ENCODE measurements at places on chromosomes 16 and 17.

DNA sequence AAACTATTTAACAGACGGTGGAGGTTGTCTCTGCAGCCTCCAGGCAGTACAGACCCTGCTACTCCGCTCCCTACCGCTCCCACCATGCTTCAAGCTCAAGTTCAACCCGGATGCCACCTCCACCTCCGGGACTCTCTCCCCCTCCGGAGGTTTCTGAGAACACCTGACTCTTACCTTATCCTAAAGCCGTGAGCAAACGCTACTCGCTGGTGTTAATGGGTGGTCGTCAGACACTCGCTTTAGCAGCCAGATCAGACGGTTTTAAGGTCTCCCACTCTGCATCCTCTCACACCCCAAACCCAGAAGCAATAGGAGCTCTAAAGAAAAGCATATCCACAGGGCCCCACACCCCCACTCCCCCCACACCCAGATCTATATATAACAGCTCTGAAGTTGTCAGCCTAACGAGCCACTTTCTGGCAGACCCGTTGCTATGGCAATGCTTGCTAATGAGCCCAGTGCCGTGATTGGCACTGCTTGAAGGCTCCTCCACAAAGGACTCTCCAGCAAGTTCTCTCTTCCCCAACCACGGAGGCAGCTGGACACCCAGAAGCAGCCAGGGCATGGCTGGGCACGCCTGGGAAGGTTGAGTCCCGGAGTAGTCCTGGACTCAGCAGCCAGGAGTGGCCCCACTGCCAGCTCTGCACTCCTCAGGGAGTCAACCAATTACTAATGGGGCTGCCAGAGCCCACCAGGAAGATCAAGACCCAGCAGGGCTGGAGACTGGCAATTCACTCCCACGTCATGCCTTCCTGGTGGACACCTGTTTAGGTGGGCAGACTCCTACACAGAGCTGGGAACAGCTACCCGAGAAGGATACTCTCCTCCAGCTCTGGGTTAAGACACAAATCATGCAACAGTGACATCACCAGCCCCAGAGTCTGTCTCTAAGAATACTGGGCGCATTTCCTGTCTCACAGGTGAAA is 121.2 kb upstream of the RCVRN start:
- DNase-seq = no peak

GRCh38 chr17:32303781-32304288 is 38.1 kb downstream of the C17orf75 start:
- DNase-seq = no peak

DNA sequence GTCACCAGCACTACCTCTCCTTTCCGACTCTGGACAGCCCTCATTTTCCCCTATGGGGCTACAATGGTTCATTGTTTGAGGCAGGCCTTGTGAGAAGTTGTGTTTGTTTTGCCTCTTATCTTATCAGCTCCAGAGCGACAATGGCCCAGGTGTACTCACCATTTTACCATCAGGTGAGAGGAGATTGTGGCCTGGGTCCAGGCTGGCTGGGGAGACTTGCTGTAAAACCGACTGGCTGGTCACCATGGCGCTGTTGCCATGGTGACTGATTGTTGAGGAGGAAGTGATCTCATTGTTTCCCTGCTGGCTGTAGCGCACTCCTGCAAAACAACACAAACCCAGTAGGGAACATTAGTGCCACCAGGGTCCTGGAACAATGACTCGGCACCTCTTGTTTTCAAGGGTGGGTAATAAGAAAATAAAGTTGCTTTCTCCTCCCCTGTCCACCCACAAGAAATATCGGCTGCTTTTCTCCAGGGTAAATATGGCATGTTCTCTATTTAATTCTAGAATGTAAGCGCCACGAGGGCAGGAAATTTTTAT is 34.4 kb downstream of the HNF1B start:
- DNase-seq = no peak

- DNase-seq = no peak
Observed at GRCh38 chr16:51880776-51881175, 666.2 kb downstream of the TOX3 start.

DNA sequence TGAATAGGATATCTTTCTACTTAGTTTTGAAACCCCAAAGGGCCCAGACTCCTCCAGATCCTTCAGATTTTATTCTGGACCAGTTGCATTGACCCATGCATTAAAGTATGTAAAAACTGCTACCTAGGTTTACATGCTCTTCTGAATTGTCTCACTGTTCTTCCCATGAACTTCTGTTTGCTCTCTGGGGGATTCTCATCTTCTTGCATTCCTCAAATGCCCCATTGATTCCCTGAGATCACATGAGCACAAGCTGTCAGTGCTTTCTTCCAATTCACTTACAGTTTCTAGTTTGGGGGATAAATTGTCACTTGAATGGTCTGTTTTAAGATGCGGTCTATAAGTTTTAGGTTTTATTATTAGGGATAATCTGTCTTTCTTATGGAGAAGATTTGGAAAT is 188.9 kb upstream of the KIF2B start:
- DNase-seq = no peak

GRCh38 chr16:23306199-23307100 is 4.3 kb downstream of the SCNN1B start:
- no peak for DNase-seq

DNA sequence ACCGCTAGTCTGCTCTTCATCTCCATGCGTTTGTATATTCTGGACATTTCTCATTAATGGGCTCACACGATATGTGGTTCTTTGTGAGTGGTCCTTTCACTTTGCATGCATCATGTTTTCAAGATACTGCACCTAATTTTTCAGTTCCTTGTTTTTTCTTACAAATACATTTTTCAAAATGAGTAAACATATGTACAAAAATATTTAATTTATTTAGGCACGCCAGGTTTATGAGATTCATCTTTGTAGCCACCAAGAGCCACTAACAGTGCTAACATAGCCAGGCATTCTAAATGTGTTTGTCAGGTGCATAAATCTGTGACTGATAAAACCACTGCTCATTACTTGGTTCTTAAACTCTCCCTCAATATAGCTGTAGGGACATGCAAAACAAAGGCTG is 375.3 kb downstream of the WWOX start:
- DNase-seq = no peak

GRCh38 chr17:1002412-1002753 is 5.5 kb downstream of the TIMM22 start:
- no peak for DNase-seq

- DNase-seq = no peak
Observed at GRCh38 chr17:65711671-65712276, 150.3 kb upstream of the AXIN2 start.

- DNase-seq = no peak
Observed at GRCh38 chr17:64388961-64389565, 1.6 kb downstream of the PECAM1 start.

DNA sequence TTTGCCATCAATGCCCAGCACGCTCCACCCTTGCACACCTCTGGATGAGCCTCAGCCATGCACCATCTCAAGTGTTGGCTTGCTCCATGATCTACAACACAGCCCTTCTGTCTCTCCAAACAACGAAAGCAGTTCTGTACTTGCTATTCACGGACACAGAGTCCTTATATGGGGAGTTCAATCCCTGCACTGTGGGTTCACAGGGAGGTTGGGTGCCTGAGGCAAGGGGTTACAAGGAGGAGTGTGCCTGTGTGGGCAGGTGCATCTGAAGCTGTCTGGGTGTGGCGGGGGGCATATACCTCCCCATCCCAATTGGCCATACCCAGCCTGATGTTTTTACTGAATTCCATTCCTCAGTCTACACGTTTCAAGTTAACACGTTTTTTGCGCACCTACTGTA is 5.6 kb downstream of the RUNDC3A start:
- no peak for DNase-seq

DNA sequence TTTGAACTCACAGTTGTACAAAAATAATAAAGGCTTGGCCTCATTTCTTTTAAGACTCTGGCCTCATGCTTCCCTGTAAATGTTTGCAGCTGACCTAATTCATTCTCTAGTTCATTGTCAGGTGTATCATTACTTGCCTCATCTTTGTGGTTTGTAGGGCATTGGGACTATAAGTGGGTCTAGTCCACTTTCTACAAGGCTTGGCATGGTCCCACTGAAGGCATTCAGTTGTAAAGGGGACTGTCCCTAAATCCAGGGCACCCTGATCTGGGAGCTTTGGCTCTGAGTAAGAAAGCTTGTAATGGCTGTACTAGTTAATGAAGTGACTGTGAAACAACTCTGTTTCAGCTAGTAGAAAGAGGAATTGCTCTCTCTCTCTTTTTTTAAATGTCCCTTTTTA is 2.7 kb downstream of the KCTD2 start:
- DNase-seq = no peak

GRCh38 chr17:21452377-21453143 is 76.4 kb downstream of the KCNJ12 start:
- DNase-seq = no peak

DNA sequence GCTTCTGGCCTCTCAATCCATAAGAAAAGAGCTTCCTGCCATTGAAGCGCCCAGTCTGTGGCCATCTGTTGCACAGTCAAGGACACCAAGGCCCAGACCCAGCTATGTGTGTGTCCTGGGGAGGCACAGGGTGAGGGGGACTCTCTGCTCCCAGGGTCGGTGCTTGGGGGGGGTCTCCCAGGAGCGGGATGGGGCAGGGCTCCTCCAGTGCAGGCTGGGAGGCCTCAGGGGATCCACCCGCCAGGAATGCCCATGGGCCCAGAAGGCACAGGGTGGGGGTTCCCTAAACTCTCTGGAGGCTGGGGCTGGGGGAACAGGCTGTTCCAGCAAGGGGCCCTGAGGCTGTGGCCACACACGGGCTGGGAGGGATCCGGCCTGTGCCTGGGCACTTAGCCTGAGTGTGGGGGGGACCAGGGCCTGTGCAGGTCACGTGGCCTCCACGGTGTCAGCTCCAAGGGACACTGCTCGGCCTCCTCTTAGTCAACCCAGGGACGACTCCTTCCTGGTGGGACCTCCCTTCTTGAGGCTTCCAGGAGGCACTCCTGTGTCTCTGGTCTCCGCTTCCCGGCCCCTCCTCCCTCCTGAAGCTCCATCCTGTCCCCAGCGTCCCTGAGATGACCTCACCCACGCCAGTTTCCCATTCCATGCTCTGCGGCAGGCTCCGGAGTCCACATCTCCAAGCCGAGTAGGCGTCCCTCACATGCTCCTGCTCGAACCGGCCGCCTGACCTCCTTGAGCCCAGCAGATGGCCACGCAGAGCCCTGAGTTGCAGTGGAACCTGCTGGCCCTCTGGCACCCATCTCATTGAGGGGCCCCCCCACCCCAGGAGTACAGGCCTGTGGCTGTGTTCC is 23.1 kb upstream of the BAHCC1 start:
- no peak for DNase-seq

DNA sequence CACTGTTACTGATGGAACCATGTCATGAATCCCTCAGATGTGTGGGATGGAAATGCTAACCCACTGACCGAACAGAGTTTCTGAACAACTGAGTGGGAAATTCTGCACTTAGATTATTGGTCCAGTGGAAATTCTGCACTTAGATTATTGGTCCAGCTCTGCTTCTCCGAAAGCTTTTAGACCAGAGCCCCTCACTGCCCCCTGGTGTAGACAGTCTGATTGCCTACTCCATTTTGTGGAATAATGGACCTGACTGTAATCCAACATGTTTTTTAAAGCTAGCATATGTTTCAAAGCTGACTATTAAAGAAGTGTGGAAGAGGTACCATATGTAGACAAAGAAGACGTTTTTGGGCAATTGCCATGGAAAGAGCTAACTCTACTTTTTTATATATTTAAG is 50.3 kb upstream of the TBX2 start:
- DNase-seq = peak; percentile 10

- DNase-seq = no peak
Observed at GRCh38 chr16:13923703-13924298, 3.8 kb downstream of the ERCC4 start.

GRCh38 chr17:83186751-83187421 is 107.5 kb downstream of the METRNL start:
- peak; percentile 2 for DNase-seq

DNA sequence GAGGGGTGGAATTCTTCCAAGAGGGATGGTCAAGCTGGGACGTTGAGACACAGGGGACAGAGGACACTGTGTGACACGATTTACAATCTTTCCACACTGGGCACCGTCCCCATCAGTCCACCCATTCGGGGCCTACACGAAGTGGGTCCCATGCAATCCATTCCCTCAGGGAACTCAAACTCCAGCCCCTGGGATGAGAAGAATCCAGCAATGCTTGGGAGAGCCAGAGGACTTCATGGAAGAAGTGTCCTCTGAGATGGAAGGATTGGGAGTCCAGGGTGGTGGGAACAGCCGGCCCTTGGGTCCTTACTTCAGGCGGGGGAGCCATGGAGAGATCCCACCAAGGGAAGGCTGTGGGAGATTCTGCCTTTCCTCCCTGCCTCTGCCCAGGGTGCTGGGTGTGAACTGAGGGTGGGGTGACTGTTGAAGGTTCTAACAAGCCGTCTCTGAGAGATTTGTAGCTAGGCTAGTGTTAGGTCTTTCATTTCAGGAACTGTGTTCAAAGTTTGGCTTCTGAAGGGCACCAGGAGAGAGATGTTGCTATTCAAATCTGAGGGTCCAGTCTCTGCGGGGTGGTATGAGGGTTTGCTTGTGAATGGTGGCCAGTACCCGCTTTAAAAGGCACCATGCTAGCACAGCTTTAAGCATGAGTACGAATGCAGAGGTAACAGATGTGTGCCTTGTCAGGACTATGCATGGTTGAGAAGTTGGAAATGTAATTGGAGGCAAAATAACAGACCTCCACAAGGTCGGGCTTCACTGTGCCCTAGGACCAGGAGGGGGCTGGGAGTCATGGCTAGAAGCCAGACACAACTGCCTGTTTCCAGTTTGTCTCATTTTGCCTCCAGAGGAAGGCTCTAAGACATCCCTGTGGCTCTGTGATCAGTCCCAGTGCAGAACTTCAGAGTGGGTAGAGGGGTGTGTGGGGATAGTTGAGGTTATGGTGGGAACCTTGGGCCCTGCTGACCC is 1.9 kb downstream of the ATP1B2 start:
- DNase-seq = no peak

DNA sequence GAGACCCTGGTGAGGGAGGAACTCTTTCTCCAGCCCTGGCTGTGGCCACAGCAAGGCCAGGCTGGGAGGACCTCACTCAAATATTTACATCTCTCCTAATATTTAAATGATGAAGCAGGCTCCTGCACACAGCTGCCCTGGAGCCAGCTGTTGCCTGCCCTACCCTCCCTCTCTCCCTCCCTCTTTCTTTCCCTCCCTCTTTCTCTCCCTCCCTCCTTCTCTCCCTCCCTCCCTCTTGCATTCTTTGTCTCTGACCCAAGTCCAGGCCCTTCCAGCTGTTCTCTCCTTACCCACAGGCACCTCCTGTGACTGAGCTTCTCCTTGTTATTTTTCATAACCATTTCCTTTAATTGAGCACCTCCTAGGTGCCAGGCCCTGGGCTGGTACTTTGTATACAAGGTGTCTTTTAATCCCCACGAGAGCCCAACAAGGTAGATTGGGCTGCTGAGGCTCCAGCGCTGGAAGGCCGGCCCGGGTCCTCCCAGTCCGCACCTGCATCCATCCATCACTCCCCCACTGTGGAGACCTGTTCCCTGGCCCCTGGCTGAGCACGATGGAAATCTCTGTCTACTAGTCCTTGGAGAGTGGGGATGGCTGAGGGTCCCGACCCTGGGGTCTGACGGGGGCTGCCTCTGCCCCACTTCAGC is 242.3 kb downstream of the SEC14L1 start:
- no peak for DNase-seq

Data from DND-41 (cell line).